HEK293T (cell line): ENCODE measurements at places on chromosomes 2 and 18.

DNA sequence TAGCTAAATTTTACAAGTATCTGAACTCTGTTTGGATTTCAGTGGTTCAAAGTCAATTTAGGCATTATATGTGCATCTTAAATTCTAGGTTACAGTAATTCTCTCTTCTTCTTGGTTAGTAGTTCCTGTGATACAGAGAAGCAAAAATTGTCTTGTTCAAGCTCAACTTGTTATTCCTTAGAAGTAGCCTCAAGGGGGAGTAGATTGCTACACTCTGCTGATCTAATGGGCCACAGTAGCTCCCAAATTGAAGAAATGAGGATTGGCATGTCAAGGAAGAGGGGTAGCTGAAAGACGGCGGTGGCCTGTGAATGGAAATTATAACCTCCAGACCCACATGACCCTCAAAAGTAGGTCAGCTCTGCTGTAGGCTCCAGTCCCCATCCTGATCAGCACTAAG, 334.7 kb downstream of the HRH4 start:
- DNase-seq = no peak

DNA sequence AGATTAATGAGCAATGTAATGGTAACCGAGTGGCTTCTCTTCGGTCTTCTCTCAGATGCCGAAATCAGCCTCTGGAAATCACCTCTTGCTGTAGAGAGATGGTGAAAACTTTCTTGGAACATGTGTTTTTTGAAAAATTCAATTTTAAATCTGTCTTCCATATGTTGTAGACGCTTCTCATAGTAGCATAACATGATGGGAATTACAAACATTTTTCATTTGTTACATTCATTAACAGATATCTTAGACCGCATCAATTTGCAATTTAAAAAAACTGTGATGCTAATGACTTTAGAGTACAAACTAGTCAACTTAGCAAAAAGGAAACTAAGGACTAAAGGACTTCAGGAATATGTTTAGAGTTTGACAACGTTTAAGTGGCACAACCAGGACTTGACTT, 275.2 kb downstream of the ASXL3 start:
- no peak for DNase-seq

DNA sequence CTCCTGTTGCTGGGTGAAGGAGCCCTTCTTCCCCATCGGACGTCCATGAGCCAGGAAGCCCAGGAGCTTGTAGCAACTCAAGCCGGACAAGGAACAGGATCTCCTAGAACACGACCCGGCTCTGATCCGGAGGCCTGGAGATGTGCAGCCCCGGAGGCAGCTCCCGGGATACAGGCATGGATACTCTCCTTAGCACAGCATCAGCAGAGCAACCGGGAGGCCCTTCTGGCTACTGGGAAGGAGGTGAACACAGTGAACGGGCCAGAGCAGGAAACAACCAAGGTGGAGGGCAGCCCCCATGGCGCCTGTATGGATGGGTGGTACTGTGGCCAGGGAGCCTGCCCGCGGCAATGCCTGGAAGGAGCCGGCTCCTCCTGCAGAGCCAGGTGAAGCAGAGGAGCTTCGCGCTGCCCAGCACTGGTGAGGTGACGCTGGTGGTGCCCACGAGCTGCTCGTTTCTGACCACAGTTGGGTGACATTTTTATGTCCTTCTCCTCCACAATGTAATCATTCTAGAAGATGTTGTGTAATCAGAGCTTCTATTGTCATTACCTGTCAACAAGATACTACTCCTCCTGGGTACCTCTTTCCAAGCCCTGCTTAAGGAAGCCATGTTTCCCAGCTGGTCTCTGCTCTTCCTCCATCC, 94.3 kb downstream of the TWIST2 start:
- DNase-seq = no peak

DNA sequence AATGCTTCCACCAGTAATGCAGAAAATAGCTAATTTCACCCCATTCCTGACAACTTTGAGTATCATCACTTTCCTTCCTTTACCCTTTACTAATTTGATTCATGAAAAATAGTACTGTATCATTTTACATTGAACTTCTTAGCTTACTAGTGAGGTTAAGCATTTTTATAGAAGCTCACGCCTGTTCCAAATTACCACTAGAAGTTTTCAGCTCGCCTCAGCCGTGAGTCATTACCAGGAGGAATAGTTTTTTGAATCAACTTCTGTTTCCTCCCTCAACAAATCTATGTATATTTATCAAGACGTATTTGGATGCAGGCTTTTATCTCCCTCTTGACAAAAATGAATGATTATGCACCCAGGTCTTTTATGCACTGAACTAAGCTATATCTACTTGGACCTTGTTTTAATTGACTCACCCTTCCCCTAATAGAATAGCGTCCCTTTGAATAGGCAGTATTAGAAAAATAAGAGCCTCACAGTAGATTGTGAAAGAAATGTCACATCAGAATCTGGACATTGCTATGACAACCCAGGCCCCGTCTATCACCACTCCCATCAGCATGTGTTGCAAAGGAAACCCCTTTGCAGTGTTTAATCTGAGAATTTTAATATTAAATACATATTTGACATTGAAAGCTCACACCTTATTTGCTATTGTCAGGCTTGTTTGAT, 207.4 kb upstream of the NRP2 start:
- no peak for DNase-seq

DNA sequence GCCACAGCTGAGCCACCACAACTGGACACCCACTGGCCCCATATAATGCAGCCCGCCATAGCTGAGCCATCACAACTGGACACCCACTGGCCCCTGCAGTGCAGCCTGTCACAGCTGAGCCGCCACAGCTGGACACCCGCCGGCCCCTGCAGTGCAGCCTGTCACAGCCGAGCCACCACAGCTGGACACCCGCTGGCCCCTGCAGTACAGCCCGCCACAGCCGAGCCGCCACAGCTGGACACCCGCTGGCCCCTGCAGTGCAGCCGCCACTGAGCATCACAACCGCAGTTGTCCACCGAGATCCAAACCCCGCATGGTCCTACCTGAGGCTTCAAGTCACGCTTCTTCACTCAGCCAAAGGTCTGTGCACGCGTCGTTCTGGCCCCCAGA, 134.2 kb downstream of the PXDN start:
- no peak for DNase-seq

- no peak for DNase-seq
Measured at GRCh38 chr18:12290086-12290485, 18.0 kb upstream of the TUBB6 start.

DNA sequence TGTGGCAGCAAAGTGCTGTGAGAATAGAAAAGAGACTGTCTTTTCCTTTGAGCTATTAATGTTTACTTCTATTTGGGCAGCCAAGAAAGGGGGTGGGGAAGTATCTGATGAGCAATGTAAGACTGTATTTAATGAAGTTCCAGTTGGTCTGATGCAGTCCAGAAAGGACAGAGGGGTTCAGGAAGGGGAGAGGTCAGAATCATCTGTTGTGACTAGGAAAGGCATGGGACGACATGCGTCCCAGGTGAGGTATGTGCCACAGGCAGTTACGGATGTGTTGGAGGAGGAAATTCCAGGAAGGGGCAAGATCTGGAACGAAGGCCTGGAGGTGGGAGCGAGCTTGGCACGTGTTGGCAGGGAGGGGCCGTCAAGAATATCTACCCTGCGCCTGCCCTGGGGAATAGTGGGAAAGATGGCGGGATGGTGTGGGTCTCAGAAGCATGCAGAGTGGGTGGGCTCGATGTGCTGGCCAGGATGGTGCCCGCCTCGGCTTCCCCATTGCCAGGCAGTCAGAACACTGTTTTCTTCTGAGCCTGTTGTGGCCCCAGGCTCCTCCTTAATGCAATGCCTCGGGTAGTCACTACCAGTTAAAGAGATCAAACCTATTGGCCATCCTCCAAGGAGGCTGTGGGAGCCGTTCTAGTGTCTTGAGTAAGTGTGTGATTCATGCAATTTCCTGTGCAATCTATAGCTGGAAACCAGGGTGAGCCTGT, 57.8 kb upstream of the TXNDC2 start:
- DNase-seq = no peak

GRCh38 chr2:146415291-146415690, 1429.5 kb upstream of the ACVR2A start:
- no peak for DNase-seq

- no peak for DNase-seq
Measured at GRCh38 chr2:181607629-181608590, 49.0 kb downstream of the CERKL start.

DNA sequence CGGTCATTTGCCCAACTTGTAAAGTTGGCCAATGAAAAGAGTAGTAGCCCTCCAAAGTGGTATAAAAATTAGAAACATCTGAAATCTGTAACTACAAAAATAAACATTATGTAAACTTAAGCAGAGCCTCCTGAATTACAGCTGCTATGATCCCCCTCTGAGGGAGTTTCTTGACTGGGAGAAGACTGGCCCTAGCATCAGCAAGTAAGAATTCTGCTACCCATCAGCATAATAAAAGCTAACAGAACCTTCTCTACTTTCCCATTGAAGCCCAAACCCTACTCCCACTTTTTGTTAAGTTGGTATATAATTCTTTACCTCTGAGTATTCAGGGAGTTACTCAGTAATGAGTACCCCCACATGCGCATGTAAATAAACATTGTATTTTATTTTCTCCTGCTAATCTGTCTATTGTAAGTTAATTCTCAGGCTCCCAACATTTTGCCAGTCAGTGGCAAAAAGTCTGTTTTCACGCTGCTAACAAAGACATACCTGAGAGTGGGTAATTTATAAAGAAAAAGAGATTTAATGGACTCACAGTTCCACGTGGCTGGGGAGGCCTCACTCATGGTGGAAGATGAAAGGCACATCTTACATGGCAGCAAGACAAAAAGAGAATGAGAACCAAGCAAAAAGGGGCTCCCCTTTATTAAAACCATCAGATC, 71.3 kb downstream of the MYL12B start:
- no peak for DNase-seq

GRCh38 chr2:107428781-107429180, 397.9 kb upstream of the RGPD4 start:
- no peak for DNase-seq

- DNase-seq = no peak
Measured at GRCh38 chr18:58611395-58612131, 17.3 kb downstream of the ALPK2 start.

DNA sequence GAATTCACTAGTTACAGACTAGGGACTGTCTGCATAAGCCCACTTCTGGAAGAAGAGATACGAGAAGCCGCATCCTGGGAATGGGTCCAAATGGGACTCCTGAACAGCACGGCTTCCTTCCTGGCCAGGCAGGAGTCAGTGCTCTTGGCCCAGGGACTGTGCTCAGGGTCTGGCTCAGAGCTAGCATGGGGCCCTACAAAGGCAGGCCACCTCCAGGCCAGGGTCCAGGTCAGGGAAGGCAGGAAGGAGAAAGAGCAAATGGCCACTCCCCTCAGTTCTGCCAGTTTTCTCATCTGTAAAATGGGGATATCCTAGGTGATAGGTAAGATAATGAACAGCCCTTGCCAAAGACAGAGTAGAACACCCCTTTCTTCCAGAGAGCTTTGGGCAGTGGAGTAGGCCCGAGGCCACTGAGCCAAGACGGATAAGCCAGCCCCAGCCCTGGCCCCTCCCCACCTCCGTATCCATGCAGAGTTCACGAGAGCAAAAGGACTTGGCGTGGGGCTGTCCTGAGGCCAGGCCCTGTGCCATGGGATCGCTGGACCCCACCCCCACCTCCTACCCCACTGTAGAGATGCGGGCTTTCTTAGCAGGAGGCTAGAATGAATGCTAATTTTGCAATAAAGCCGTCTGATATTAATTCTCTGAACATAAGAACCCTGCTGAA, 190.1 kb downstream of the MGAT5 start:
- no peak for DNase-seq

GRCh38 chr18:70553245-70553935, 264.5 kb downstream of the SOCS6 start:
- no peak for DNase-seq

GRCh38 chr2:197255543-197255942, 55.0 kb downstream of the ANKRD44 start:
- DNase-seq = no peak

- DNase-seq = no peak
Measured at GRCh38 chr2:16717477-16717876, 51.8 kb upstream of the CYRIA start.

GRCh38 chr2:128734521-128735295, 416.0 kb upstream of the HS6ST1 start:
- no peak for DNase-seq

GRCh38 chr2:7567646-7568045, 650.4 kb downstream of the RNF144A start:
- no peak for DNase-seq

GRCh38 chr2:217291259-217291658, 431.4 kb upstream of the TNP1 start:
- DNase-seq = no peak

DNA sequence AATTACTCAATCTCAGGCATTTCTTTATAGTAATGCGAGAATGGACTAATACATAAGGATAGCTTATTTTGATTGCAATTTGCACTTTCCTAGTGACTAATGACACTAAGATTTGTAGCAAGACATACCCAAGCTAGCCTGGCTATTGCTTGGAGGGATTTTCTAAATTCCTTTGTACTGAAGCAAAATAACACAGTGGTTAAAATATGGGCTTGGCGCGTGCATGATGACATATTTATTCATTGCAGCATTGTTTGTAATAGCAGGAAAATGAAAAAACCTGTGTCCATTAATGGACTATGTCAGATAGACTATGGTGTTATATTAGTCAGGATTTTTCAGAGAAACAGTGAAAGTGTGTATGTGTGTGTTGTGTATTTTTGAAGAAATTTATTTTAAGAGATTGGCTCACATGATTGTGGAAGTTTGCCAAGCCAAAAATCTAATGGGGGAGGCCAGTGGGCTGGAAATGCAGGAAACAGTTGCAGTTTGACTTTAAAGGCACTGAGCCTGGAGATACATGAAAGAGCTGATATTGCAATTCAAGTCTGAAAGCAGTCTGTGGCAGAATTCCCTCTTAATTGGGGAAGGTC, 16.7 kb upstream of the LAPTM4A start:
- no peak for DNase-seq

DNA sequence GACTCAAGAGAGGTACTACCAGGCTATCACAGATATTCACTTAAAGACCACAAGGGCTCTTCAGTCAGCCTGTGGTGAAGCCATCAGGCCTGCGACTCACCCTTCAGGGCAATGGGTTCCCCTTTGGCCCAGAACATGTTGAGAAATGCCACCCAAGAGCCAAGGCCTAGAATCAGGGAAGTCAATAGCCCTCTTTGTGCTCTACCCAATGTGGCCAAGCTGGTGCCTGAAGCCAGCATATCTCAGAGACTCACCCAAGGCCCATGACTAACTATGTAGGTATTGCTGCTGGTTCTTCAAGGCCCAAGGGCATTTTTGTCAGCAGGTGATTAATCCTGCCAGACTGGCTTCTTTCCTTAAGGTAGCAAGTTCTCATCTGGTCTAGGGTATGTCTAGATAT, 338.9 kb upstream of the SETBP1 start:
- no peak for DNase-seq

- no peak for DNase-seq
Measured at GRCh38 chr18:26225022-26225693, 1.1 kb upstream of the TAF4B start.

GRCh38 chr18:23640052-23640451, 22.7 kb downstream of the ANKRD29 start:
- DNase-seq = no peak
